G401 (cell line): ENCODE measurements at places on chromosomes 13 and 19. TPM values are rescaled to one million over a fixed set of nuclear protein-coding genes. Genes with fewer than 3 reads are reported as not detected.

GRCh38 chr19:10625003-10625761 is at the start of gene SLC44A2:
SLC44A2 (plus strand) TSS chr19:10625553; CDS start chr19:10625634, 81 bp downstream.
- DNase-seq: peak; percentile 53

- DNase-seq: peak; percentile 95
Observed at GRCh38 chr13:102591988-102592781, 4.6 kb upstream of the TPP2 start.

GRCh38 chr19:19064098-19064722 is 416 bp downstream of the SLC25A42 start:
- DNase-seq: peak; percentile 32

DNA sequence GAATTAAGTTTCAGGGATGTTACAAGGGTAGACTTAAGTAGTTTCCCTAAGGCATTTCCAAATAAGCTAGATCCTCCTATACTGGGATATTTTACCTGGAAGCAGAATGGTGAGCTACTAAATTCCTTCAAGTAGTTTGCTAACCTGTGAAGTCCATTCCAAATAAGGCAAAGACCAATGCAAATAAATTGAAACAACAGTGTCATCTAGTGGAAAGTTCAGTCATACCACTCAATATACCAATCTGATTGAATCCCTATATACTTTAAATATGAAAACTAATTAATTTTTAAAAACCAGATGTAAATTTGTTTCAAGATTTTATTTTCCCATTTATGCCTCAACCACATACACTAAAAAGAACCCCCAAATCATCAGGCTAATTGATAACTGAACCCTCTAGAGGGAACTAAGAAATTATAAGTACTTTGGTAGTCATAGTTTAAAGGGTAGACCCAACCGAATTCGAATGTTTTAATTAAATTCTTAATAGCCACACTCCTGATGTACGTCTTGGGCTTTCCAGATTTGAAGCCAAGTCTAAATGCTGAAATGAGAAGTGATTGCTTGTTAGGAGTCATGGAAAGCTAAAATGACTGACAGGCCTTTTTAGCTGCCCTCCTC is 223.7 kb downstream of the TBC1D4 start:
- peak; percentile 41 for DNase-seq

- no peak for DNase-seq
Observed at GRCh38 chr13:39321574-39321973, 281.4 kb downstream of the LHFPL6 start.

The USHBP1 gene
- total RNA-seq: 0.41 and 4.9 TPM in 2 replicates

The MCEMP1 gene
- not detected in 2 replicates for total RNA-seq

DNA sequence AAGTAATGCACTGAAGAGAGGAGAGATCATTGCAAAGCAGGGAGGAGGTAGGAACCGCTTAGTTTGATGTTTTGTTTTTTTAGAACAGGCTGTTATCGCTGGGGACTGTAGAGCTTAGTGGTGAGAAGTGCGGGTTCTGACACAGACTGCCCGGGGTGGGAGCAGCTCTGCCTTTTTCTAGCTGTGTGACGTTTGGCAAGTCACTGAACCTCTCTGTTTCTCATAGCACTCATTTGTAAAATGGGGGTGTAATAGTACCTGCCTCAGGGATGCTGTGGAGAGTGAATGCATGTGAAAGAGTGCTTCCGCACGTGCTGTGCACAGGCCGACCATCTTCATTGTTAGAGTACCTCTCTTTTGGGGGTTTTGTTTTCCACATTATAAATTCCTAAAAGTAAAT is 19.3 kb downstream of the PRAM1 start:
- DNase-seq: no peak

The CCNE1 gene
- 50.8 and 76.0 TPM in 2 replicates for total RNA-seq

The KIR2DL3 gene
- not detected in 2 replicates for total RNA-seq

GRCh38 chr13:48930918-48931317 is 44.8 kb upstream of the FNDC3A start:
- no peak for DNase-seq
